Urothelium cell line (cell line): ENCODE measurements at places on chromosomes 16 and 17.

GRCh38 chr16:12639044-12639443 lies 164.6 kb downstream of the CPPED1 start:
- peak; percentile 49 for DNase-seq

DNA sequence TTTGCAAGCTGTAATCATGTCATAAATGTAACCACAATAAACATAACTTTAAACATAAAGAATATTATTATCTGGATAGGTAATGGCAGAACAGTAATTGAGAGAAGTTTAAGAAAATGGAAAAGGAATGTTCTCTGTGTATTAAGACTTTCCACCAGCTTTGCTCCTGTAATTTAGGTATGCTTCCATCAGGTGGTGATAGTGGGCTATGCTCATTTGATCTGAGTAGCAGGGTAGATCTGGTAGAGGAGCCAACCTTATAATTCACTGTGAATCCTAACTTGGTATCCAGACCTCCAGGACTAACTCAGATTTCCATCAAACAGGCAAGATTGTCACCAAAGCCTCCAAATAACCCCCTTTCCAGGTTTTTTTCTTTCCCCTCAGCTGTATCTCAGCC lies 137.9 kb upstream of the ZKSCAN2 start:
- no peak for DNase-seq

- DNase-seq, result no peak
Measured at GRCh38 chr16:76900285-76901263, 290.4 kb upstream of the MON1B start.

DNA sequence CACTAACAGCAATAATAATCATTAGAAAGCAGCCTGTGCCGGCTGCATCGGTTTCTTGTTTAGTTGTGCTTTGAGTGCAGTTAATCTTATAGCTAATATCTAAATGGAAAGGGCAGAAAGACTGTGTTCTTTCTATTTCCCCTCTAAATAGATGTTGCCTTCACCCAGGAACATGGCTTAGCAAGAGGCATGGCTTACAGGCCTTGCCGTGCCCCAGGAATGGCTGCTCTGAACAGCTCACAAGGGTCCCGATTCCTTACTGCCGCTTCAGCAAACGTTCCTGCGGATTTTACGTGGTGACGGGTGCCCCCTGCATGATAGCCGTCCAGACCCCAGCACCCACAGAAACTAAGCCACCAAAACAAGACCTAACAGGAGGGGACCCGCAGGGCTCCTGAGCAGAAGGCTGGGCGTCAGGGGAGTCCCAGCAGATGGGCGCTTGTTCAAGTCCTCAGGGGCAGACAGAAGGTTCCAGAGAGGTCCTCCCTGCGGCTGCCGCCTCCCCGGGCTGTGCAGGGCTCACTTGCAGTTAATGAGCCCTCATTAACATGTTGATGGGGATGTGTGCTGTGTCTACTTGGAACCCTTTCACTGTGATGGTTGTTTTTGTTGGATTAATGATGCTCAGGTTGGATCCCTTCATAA lies 52.5 kb upstream of the ENPP7 start:
- no peak for DNase-seq

DNA sequence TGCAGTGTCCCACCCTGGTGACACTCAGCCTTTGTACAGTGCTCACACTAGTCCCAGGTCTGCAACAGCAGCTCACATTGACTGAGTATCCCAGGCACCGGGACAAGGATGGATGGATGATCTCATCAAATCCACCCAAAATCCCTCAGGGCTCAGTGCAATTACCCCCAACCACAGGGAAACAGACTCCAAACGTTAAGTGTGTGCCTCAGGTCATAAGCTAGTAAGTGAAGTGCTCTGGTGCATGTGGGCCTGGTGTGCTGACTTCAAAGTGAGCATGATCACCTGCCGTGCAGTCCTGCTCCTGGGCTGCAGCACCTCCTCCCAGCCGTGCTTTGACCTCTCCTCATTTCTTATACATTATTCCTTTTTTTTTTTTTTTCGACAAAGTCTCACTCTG lies 31.2 kb upstream of the CD300E start:
- DNase-seq, result no peak

- DNase-seq, result no peak
Measured at GRCh38 chr17:62920300-62920699, 45.7 kb upstream of the TANC2 start.
